Activated T-helper 1 cell treated with anti-CD3 and anti-CD28 coated beads, Interleukin-12 subunit alpha, Interleukin-12 subunit beta, Interleukin-2, Interleukin-4 antibody, amounts not matched to agents 30 ng/mL and 10 ng/mL and 1 ng/mL, durations not matched to agents 14 hours and 24 hours and 36 hours (primary cell): ENCODE measurements at places on chromosomes 16 and 17. TPM values are rescaled to one million over a fixed set of nuclear protein-coding genes. Genes with fewer than 3 reads are reported as not detected.

The NTN1 gene
- 0.34 and 0.44 TPM in 2 replicates for total RNA-seq

DNA sequence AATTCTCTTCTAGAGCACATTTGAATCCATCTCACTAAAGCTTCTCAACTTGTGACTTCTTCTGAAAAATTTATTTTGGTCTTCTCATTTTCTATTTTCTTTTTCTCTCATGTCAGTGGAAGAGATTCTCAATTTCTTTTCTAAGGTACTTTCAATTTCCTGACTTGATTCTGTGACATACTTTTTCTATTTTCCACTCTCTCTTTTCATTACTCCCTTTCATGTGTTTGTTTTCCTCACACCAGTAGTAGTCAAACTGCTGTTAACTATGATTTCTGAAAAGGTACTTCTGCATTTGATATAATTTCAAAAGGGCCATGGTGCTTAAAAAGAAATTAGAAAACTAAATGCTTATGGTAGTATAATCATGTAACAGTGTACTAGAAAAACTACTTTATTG is 41.9 kb downstream of the NFAT5 start:
- DNase-seq, result no peak

- no peak for DNase-seq
Measured at GRCh38 chr16:766820-767640, 6.5 kb downstream of the MSLN start.

The PRR35 gene
- not detected in 2 replicates for total RNA-seq

The KRTAP9-2 gene
- not detected in 2 replicates for total RNA-seq

The C1QTNF8 gene
- not detected in 2 replicates for total RNA-seq

- DNase-seq, result peak; percentile 32
Measured at GRCh38 chr16:4319454-4320421, 3.9 kb downstream of the GLIS2 start.

- DNase-seq, result no peak
Measured at GRCh38 chr17:82302991-82303943, 14.1 kb downstream of the CD7 start.

GRCh38 chr16:50067290-50067853 is 1.6 kb downstream of the HEATR3 start:
- DNase-seq, result peak; percentile 23

DNA sequence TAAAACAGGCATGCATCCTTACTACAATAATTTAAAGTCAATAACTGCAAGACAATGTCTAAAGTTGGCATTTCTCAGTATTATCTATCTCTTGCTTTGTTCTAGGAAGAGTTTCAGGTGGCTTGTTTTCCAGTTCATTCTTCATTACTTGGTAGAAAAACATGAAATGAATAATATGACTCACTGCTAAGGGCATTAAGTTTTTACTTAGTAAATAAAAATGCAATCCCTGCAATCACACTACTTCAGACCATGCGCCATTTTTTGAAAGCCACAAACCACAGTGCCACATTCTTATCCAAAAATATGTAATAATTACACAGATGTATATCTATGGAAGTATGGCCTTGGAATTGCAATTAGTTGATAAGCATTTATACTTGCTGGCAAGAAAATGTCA is 55.4 kb downstream of the CREBBP start:
- DNase-seq, result no peak

GRCh38 chr17:47205419-47205963 is 3.7 kb upstream of the MYL4 start:
- peak; percentile 71 for DNase-seq

DNA sequence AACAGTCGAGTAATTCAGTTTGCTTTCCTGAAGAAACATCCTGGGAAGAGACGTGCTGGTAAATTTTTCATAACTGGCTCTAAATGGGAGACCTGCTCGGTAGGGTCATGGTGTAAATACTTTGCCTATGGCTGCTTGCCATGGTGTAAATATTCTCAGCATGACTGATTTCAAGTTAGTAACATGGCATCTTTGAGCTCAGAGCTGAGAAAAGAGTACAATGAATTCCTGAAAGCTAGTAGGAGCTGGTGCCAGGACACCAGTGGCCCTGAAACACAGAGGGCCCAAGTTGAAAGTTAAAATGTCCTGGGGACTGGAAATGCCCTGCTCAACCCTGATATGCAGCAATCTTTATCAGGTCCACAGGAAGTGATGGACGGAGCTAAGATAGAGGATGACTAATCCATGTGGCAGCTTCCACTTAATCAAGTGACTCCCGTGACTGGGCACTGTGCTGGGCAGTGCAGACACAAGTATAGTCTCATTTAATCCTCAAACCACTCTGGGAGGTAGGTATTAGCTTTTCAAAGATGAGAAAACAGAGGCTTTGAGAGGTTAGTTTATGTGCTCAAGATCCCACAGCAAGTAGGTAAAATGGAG is 130.1 kb upstream of the ADAMTS18 start:
- no peak for DNase-seq

The C16orf96 gene
- total RNA-seq, result 0.17 TPM in 1 of 2 replicates, not detected in the other

DNA sequence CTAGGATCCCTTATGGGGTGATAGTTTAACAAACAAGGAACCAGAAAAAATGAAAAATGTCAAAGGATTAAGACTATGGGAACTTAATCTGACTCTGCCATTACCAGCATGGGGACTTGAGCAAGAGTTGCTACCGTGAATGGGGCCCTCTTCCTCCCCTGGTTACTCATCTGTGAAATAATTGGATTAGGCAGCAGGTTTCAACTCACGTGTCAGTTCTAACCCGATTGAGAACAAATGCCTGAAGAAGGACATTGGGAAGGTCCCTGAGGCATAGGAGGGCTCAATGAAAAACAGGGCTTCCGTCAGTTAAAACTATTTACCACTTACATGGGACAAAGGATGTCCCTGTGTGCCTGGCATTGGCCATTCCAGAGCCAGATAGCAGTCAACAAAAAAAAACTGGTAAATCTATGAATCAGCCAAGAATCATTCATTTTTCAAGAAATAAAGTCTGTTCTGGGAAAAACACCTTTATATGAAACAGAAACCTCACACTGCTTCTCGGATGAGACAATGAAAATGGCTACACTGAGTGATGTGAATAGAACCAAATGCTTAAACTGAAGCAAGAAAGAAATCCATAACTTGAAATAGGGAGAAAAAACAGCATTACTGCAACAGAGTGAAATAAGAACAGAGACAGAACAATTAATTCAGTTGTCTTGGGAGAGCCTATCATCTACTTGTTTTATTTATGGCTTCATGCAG is 104.3 kb downstream of the ADAMTS18 start:
- DNase-seq, result no peak
